NB4 (cell line): ENCODE measurements at places on chromosomes 11 and 22.

- DNase-seq = peak; percentile 79
Observed at GRCh38 chr11:130631119-130631518, 182.7 kb downstream of the ADAMTS15 start.

- no peak for DNase-seq
Observed at GRCh38 chr11:30405385-30405784, 82.5 kb downstream of the ARL14EP start.

DNA sequence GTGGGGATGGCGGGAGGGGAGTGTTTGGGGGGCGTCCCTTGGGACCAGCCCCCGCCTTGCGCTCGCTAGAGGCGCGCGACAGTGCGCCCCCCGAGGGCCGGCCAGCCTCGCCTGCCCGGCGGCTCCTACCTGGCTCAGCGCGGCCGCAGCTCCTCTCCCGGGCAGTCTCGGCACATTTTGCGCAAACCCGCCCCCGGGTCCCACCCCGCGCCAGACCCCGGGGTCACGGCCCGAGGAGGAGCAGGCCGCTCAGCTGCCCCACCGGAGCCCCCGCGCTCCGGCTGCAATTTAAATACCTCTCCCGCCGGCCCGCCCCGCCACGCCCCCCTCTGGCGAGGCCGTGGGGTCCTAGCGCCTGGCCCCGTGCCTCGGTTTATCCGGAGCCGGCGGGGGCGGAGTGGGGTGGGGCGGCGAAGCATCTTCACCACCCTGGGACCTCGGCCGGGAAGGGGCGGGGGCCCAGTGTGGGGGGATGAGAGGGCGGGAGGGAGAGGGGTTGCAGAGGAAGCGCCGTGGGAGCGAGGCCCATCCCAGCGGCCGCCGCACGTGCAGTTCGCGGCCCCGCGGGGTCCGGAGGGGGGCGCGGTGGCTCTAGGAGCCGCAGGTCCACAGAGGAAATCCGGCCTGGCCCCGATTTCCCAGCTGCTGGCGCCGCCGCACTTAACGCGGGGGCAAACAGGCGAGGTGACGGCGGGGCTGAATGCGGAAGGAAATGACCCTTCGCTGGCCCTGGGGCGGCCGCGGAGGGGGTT, at the start of gene LRRC32:
Gene LRRC32, minus strand, starts transcription at position 263 of the 752 bp plus-strand sequence. CDS start 4,793 bp downstream, outside the sequence.
- peak; percentile 65 for DNase-seq

DNA sequence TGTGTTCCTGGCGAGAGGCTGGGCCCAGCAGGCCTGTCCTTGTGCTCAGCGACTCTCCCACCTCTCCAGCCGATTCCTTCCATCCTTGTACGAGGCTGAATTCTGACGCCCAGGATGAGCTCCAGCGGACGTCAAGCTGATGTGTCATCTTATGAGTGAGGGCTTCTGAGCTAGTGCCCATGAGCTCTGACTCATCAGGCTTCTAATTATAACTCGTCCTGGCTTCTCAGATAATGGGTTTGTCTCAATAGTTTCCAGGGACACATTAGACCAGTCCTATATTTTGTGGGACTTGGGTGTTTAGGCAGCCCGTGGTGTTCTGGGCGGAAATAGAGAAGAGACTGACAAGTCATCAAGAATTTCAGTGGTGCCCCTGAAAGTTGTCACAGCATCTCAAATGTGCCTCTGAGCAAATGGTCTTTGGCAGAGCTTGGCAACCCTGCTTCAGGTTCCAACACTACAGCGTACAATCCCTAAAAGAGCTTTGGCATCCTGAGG, 108.2 kb upstream of the CD44 start:
- DNase-seq = peak; percentile 87

GRCh38 chr11:73637012-73637411, 9.4 kb upstream of the PLEKHB1 start:
- DNase-seq = no peak

- no peak for DNase-seq
Observed at GRCh38 chr11:15851051-15851498, 505.3 kb downstream of the SOX6 start.

DNA sequence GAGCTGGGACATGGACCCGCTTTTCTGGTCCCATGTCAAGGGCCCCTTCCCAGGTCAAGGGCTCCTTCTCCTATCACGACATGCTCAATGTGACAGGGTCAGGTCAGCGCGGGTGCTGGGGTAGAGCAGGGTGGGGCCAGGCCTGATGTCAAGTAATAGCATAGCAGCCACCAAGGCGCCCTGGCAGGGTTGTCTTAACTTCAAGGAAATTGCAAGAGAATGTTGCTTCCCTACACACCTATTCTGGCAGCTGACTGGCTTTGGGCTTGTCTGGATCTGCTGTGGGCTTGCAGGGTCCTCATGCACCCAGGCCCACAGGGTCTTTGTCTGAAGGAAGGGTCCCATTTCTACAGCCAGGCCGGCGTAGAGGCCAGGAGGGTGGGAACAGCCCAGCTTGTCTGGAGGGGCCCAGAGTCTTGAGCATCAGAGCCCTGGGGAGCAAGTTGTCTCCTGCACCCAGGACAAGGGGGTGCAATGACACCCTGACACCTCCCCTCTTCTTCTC, 71.4 kb downstream of the BUD13 start:
- no peak for DNase-seq

GRCh38 chr11:95585069-95585751, 204.4 kb downstream of the FAM76B start:
- no peak for DNase-seq

DNA sequence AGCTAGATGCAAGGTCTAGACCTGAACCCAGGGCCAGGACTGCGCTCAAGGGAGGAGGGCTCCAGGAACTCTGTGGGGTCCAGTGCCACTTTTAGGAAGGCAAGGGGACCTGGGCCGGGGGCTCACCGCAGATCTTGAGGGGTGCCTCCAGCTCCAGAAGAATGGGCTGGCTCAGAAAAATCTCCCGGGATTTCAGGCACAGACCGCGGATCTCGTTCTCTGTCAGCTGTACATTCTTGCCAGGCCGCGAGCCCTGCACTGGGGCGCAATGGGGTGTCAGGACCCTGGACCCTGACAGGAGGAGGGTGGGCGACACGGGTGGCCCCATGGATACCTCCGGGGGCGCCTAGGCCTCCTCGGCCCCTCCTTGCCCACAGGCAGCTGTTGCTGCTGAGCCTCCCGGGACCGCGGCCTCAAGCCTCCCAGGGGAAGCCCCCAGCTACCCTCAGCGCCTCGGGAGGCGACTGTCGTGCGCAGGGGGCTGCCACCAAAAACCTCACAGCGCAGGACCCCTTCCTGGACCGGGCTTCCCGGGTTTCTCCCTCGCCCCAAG, 640 bp downstream of the PPP1CA start:
- no peak for DNase-seq

DNA sequence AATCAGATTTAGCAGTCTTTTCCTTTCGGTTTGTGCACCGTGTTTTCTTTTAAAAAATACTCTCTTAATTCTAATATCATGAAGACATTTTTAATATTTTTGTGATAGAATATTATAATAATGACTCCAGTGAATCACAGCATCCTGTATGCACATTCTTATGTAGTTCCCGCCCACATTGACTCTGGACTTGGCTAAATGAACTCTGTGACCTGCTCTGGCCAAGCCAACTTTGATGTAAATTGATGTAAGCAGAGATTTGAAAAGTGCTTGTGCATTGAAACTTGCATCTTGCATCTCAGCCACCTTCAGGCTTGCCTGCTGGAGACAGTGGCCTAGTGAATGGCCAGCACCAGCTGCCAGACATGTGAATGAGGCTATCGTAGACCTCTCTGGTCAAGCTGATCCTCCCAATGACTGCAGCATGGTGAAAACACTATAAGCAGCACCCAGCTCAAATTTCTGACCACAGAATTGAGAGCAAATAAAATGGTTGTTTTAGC, 29.2 kb upstream of the PGM2L1 start:
- DNase-seq = no peak

GRCh38 chr11:70067591-70068341, 10.4 kb upstream of the ANO1 start:
- no peak for DNase-seq

- peak; percentile 76 for DNase-seq
Observed at GRCh38 chr11:12157241-12157661, 46.9 kb downstream of the MICAL2 start.

GRCh38 chr11:112097734-112098528, 11.3 kb downstream of the SDHD start:
- no peak for DNase-seq

DNA sequence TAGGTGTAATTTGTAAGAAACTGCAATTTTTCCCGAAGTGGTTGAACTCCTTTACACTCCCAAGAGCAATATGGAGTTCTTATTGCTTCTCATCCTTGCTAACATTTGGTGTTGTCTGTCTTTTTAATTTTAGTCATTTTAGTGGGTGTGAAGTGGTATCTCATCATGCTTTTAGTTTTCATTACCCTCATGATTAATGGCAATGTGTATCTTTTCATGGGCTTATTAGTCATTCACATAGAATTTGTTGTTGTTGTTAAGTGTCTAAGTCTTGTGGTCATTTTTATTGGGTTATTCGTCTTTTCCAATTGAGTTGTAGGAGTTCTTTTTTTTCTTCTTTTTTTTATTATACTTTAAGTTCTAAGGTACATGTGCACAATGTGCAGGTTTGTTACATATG, 238.3 kb upstream of the SESN3 start:
- DNase-seq = no peak

- no peak for DNase-seq
Observed at GRCh38 chr22:43883719-43884415, 7.9 kb downstream of the PNPLA5 start.

DNA sequence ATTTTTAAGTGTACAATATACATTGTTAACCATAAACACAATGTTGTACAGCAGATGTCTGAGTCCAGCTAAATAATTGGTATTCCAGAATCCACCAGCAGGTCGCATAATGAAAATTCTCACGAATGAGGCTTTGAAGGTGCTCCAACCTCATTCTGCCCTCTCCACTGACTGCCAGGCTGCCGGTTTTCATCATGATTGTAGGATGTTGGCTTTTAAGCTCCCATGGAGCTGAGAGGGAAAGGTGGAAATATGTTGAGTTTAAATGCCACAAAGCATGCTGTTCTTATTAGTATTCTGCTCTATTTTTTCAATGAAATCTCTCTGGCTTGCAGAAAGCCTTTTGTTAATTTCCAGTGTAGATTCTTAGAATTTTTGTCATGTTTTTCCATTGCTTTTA, 337.2 kb upstream of the DDI1 start:
- DNase-seq = no peak

GRCh38 chr11:11735586-11735985, 106.2 kb upstream of the USP47 start:
- no peak for DNase-seq

DNA sequence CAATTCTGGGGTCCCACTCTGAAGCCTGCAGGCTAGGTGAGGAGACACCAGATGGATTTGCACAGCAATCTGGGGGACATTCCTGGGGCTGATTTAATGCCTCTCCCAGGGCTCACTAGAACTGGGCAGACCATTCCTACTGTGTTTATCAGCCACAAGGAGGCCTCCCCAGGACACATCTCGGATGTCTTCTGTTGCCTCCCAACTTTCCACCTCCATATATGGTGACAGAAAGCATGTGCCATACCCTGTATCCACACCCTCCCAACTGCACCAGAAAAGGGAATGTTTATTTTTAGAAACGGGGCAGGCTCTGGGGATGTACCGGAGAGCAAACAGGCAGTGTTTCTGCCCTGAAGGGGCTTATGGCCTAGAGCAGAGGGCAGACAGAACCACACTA, 181.8 kb downstream of the CSNK2A3 start:
- no peak for DNase-seq

DNA sequence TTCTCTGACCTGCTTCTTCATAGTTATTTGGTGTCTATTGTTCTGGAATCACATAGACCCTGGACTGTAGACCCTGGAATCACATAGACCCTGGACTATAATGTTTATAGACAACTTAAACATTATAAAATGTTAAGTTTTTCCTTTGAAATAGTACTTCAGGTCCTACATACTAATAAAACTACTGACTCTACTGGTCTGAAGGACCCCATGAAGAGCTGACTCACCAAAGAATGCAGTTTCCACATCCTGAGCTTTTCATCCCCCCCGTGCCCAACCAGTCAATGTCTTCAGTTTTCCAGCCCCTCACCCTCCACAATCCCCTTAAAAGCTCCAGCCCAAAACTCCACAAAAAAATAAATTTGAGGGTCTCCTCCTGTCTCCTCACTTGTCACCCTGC, 6.6 kb upstream of the PLEKHA7 start:
- DNase-seq = no peak

DNA sequence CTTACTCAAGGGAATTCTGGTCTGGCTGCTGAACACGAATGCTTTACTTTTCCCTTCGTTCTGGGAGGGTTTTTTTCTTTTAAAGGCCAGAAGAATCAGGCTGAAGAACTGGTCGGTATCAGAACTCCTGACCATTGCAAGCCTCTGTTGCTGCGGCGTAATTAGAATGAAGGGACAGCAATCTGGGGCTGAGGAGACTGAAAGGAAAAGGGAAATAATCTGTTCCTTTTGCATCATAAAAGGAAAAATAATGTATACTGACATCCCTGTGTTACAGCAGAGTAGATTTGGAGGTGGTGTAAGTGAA, 670 bp downstream of the SC5D start:
- no peak for DNase-seq

GRCh38 chr11:380491-380890, 11.2 kb downstream of the B4GALNT4 start:
- no peak for DNase-seq

GRCh38 chr11:88618327-88619070, 281.0 kb upstream of the CTSC start:
- DNase-seq = no peak

- DNase-seq = peak; percentile 35
Observed at GRCh38 chr11:10407055-10407454, 48.0 kb upstream of the AMPD3 start.

DNA sequence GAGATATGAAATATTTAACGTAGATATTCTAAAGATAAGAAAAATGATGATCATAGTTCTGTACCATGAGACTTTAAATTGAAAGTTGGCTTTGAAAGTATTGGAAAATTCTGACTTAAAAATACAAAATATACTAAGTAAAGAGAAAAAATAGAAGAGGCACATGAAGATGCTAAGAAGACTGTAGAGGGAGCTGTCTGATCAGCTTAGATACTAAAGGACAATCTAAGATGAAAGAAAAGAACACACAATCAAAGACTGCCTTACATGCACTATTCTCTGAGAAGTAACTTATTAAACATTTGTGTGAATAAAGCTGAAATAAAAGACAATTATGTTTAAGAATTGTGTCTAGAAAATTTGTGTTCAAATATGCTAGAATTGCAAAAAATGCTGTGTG, 55.1 kb downstream of the RBMXL2 start:
- DNase-seq = peak; percentile 16

- no peak for DNase-seq
Observed at GRCh38 chr11:109933126-109933525, 160.1 kb upstream of the ZC3H12C start.

DNA sequence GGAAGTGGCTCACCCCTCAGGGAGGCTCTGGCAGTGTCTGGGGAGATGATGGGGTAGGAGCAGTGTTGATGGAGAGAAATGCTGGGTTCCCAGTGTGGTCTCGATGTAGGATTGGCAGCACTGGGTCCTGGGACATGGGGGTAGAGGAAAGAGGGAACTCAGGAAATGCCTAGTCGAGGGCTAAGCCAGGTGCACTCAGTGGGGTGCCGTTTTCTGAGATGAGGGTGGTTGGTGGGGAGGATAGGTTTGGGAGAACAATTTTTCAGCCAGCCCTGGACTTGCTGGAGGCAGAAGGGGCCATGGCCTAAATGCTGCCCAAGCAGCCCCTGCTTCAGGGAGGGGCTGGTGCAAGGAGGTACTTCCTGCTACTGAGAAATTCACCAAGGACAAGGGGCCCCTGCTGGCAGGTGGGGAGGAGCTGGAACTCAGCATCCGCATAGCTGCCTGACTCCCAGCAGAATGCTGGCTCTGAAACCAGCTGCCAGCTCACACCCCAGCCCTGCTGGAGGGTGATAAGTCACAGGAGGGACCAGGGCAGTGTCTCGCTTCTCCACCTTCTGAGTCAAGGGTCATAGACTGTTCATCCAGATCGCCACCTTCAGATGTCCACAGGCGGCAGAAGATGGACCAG, 6.0 kb downstream of the CCDC157 start:
- DNase-seq = no peak

- DNase-seq = no peak
Observed at GRCh38 chr11:26769027-26769426, 47.2 kb upstream of the SLC5A12 start.
